ENCODE measurements at places on chromosomes 1 and 21.
A peak's percentile ranks its signal among the peaks of the same experiment; 100 is the strongest.

GRCh38 chr1:225425201-225425786 lies 2.5 kb downstream of the LBR start:
- no peak for DNase-seq

DNA sequence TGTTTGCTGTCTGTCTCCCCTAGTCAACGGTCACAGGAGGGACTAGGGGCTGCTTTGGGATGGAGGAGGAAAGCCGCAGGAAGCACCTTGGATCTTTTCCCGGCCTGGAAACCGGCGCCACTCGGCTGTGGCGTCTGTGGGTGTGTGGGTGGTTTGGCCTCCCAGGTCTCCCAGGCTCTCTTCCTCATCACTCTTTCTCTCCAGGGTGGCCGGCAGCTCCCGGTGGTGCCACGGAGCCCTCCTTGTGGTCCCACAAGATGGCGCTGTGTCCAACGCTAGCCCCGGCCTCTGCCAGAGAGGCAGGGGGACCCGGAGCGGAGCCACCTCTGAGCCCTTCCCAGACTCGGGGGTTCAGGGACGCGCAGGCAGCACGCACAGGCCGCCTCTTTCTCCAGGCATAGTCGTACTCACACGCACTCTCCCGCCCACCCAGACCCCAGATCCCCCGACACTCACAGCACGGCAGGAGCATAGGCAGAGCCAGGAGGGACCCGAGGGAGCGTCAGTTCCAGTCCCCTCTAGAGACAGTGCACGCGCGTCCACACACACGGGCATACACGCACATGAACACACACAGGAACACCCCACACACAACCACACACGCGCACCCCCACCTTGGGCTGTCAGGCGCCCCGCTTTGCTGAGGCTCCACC lies 31.2 kb downstream of the CDCP2 start:
- DNase-seq = peak; percentile 46

- no peak for DNase-seq
Observed at GRCh38 chr1:168442931-168443330, 100.9 kb downstream of the XCL2 start.

DNA sequence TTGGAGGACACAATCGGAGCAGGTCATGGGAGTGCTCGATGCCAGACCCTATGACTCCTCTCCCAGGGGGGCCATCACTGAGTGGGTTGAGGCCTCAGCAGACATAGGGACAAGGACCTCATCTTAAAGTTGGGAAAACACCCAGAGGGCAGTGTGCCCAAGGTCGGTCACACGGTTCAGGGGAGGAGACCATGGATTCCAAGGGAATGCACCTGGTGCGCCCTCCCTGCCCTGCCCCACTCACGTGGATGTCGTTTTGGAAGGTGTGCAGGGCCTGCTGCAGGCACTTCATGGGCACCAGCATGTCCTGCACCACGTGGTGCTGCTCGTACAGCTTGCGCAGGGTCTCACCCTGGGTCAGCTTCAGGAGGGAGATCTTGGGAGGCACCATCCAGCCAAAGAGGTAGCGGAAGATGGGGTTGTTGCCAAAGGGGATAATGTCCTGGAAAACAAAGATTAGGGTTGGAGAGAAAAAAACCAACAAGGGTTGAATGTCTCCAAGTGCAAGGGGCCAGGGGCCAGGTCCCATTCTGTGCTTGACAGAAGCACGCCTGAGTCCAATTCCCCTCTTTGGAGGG lies 33.1 kb downstream of the DHCR24 start:
- no peak for DNase-seq

- DNase-seq = no peak
Observed at GRCh38 chr1:99177465-99177864, 86.8 kb upstream of the PLPPR4 start.

DNA sequence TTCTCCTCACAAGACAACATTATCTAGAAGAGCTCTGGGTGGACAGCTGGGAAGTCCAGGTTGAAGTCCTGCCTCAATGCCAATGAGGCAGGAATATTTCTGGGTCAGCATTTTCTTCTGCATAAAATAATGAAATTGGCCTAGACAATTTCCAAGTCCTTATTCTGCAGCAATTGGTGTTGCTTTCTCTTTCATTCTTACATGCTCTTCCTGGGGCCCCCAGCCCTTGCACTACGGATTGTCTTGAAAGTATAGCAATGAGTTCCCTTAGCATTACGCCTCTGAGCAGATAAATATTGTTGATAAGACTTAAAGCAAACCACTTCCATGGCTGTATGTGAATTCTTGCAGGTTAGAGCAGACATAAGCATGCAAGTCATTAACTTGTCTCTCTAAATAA lies 188.5 kb downstream of the TGFBR3 start:
- DNase-seq = peak; percentile 13

DNA sequence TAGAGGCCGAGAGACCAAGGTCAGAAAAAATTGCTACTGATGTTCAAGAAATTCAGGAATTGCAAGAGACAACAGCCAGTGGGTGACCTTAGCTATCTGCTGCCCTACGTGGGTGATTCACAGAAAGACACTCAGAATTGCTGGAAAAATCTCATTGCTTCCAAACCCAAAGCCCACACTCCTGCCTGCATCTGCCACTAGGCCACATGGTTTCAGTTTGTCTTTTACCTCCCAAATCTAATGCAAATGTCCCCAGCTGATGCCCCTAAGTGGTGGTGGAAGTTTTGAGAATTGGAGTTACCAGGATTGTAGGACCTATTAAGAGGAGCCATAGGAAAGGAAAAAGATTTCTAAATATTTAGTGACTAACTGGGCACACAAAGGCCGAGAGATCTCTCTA lies 341.5 kb upstream of the CHRM3 start:
- no peak for DNase-seq

GRCh38 chr1:218367118-218367517 lies 22.0 kb downstream of the TGFB2 start:
- DNase-seq = no peak

DNA sequence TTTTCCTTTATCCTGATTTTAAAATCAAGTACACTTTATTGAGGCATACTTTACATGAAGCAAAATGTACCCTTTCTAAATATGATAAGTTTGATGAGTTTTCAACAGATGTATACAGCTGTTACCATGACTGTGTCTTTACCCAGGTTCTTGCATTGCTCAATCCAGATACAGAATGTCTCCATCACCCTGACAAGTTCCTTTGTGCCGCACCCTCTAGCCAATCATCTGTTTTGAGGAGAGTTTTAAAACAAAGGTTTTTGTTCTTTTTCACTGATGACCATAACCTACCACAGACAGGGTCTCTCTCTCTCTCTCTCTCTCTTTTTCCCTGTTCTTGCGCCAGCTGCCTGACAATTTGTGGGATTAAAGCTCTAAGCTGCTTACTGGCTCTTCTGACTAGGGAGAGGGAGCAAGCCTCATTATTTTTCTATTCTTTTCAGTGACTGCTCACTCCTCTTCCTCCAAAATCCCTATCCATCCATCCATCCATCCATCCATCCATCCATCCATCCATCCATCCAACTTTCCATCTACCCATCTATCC lies 1.2 kb upstream of the KCNE1 start:
- DNase-seq = no peak

DNA sequence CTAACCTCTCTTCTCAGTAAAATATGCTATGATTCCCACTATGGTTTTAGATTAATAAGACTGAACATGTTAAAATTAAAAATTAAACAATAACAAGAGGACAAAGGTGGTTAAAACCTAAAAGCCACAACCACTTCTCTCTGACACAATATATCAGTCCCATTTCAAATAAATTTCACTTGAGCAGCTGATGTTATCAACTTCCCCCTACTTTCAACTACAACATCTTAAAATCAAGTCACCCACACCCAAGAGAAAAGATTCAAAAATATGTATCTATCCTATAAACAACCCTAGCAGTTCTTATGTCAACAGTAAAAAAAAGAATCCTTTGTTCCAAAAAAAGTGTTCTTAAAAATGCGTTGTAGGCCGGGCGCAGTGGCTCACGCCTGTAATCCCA lies 7.5 kb downstream of the PUM1 start:
- DNase-seq = no peak

DNA sequence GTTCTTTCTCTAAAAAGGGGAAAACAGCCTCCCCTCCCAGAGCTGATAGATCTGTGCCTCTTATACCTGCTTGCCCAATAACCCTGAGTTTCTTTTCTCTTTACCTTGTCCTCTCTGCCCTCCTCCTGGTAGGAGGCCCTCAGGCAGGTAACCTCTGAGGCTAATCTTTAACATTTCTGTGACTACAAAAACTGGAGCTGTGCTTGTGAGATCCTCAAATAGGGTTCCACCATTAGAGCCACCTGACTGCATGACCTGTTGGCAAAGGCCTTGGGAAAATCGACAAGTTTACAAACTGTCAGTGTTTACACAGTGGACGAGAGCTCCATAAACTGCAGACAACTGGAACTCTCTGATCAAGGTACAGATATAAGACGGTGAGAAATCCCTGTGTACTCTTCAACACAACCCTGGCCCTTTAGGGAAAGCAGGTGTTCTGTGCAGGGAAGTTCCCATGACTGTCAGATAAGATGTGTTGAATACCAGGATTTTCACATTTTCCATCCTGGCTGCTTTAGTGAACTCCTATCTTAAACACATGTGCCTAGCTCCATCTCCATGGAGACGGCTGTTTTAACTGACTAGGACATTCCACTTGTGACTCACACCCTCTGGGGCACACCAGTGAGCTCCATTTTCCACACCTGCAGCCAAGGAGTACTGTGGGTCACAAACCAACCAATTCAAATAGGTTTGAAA lies 38.3 kb downstream of the ECE1 start:
- no peak for DNase-seq

- DNase-seq = no peak
Observed at GRCh38 chr1:46480959-46481646, 8.5 kb upstream of the DMBX1 start.

GRCh38 chr1:92934395-92935378 lies 26.6 kb downstream of the DIPK1A start:
- DNase-seq = no peak

- DNase-seq = no peak
Observed at GRCh38 chr1:67614511-67614934, 70.5 kb upstream of the GADD45A start.

GRCh38 chr1:67948151-67949080 lies 102.0 kb downstream of the DIRAS3 start:
- no peak for DNase-seq

DNA sequence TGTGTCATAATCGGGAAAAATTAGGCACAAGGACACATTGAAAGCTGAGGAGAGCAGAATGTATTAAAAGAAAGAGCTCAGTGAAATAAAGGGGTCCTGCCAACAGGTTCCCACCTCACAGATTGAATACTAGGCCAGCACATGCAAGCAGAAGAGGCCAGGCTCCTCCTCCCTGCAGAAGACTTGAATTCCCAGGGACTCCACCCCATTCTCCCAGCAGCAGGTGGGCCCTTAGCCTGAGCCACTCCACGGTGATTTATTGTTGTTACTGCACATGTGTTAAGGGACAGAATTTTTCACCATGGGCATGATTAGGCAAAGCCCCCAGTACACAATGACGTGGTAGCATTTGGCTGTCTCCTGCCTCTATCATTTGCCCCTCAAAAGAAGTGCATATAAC lies 1844.7 kb downstream of the NCAM2 start:
- DNase-seq = no peak

- no peak for DNase-seq
Observed at GRCh38 chr1:207076181-207076955, 12.3 kb upstream of the C4BPB start.

Measured in activated CD4-positive, alpha-beta T cell treated with anti-CD3 and anti-CD28 coated beads for 24 hours (primary cell).